Urothelium cell line (cell line): ENCODE measurements at places on chromosomes 2 and 18.

DNA sequence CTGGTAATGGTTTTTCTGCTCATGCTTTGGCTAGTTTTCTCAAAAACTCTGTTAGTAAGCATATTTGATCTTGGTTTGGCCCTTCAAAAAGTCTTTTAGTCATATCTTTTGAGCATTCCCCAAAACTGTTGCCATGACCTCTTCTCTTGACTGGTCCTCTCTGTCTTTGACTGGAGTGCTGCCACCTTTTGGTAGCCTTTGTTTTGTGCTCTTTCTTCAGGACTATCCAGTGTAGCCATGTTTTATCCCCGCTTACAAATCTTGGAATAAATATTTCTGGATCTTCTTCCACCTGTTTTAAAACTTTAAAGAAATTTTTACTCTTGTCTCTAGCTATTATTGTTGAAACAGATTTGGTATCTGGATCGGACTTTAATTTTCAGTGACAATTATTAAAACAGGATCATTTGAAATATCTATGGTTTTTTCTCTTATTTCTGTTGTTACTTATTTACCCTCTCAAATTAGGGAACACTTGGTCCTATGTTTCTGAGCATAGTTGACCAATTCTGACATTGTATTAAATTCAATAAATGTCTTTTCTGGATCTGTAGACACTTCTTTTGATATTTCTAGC is 965 bp upstream of the ELOA2 start:
- DNase-seq, result peak; percentile 20

DNA sequence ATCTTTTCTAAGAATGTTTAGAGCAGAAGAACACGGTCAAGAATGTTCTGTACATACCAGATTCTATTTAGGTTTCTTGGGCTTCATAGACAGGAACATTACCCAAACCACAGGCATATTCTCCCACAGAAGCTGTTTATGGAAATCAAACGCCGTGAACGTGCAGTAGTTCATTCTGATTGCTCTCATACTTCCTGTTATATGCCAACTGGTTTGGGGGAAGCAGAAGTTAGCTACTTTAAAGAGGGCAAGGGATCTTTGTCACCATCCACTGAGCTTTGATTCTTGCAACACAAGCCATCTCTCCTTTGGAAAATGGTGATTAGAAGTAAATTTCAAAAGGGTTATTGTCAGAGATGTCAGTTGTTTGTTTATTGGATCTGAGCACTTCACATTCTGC is 182.2 kb upstream of the NRP2 start:
- DNase-seq, result no peak

GRCh38 chr2:129069875-129070594 is 751.4 kb upstream of the HS6ST1 start:
- no peak for DNase-seq

- no peak for DNase-seq
Measured at GRCh38 chr2:41954304-41955291, 93.2 kb upstream of the PKDCC start.

- DNase-seq, result no peak
Measured at GRCh38 chr2:191385416-191386160, 140.4 kb downstream of the MYO1B start.

- no peak for DNase-seq
Measured at GRCh38 chr2:9909106-9909505, 42.4 kb upstream of the GRHL1 start.

DNA sequence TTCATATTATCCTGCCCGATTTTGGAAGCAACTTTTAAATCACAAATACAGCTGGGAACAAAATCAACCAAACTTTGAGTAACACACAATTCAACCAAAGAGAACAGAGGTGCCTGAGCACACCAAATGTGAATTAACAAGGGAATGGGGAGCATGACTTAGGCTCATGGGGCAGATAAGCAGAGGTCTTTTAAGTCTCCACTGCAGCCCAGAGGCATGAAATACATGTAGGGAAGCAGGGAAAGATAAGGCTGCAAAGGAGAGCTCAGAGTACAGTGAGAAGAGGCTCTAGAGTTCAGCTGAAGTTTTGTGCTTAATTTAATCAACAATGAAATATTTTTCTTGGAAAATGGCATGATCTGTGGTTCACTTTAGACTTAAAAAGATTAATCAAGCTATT is 49.0 kb downstream of the CYTIP start:
- no peak for DNase-seq

DNA sequence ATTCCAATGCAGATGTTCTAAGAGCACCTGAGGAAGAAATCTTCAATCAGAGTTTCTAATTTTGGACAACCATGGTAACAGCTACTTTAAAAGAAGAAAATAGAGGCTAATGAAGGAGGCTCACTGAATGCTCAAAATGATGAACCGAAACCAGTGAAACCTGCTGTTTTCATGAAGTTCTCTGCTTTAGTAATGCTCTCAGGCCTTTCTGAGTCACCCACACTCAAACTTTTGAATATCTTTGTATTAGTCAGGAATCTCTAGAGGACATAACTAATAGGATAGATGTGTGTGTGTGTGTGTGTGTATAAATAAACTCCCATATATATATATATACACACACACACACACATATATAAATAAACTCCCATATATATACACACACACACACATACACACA is 76.9 kb upstream of the RIT2 start:
- no peak for DNase-seq

GRCh38 chr2:171584001-171584400 is 61.7 kb downstream of the CYBRD1 start:
- DNase-seq, result no peak

- peak; percentile 92 for DNase-seq
Measured at GRCh38 chr2:70596293-70596692, 42.7 kb upstream of the TGFA start.

- peak; percentile 86 for DNase-seq
Measured at GRCh38 chr2:219684721-219685689, 57.6 kb downstream of the SLC4A3 start.

DNA sequence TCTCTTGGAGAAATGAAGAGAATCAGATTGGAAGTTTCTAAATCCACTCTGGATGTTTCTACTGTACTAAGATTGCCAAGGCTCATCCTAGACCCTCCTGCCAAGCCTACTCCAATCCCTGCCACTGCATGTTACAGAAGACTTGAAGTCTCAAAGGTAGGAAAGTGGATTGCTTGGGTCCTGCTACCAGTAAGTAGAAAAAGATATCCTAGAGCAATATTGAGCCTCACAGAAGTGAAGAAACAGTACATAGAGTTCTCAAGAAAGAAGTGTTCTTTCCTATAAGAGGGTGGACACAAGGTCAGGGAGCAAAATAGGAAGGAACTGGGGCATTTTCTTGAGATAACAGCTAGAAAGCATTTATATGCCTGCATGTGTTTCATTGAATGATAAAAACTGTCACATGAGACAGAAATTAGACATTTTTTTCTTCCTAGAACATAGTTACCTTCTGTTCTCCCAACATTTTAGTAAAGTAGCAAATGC is 232.9 kb downstream of the RBM43 start:
- DNase-seq, result no peak

- no peak for DNase-seq
Measured at GRCh38 chr2:190855245-190855644, 25.4 kb upstream of the GLS start.

- DNase-seq, result no peak
Measured at GRCh38 chr2:210442878-210443277, 33.7 kb downstream of the LANCL1 start.

DNA sequence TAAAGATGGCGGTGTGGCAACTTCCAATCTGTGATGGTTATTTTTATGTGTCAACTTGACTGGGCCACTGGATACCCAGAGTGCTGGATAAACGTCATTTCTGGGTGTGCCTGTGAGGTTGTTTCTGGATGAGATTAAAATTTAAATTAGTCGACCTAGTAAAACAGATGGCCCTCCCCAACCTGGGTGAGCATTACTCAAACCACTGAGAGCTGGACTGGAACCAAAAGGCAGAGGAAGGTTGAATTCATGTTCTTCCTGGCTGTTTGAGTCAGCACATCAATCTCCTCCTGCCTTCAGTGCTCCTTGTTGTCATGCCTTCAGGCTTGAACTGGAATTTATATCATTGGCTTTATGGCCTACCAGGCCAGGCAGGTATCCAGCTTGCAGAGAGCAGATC is 190.8 kb upstream of the RGPD4 start:
- peak; percentile 60 for DNase-seq

DNA sequence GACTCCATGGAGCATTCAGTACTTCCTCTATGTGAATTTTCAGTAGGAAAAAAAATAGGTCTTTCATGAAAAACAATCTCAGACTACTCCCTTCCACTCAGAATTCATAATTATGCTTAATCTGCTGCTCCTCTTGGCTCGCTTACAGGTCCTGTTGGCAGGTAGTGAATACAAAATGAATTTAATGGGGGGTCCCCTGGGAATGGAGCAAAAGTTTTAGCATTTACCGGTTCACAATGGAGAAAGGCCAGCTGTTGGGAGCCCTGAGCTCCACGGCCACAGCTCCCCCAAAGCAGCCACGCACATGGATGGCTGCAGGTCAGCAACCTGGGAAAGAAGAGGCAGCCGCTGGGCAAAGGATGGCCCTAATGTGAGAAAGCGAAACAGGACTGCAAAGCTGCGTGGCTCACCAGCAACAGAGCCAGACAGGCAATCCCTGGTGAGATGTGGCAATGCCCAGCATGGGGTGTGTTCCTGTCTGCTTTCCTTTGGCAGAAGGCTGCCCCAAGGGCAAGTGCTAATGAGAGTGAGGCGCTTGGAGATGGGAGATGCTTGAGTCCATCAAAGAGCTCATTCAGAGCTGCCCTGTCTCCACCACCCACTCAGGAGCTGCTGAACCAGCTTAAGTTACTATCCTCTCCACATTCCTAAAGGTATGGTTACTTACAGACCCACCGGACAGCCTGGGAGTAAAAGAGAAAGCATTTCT is 447.4 kb downstream of the EPHA4 start:
- DNase-seq, result no peak
